ENCODE measurements at places on chromosomes 7 and 10.

- DNase-seq: no peak
These were observed 636.6 kb downstream of the TNS3 start for GRCh38 chr7:46945328-46945727.

DNA sequence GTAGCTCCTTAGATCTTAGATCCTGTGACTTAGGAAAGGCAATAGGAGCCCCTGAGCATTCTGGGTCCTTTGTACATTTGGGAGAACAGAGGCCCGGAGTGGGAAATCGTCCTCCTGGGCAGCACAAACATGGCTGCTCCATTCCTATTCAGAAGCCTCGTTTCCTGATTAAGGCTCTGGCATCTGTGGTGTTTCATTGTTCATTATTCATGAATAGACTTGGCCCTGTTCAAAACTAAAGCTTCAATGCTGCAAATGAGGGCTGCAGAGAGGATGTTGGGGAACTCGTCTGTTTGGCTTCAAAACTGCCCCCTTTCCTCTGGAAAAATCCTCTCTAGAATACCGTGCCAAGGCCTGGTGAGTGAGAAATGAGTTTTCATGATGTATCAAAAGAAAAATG lies 3.4 kb upstream of the HTRA1 start:
- DNase-seq: no peak

DNA sequence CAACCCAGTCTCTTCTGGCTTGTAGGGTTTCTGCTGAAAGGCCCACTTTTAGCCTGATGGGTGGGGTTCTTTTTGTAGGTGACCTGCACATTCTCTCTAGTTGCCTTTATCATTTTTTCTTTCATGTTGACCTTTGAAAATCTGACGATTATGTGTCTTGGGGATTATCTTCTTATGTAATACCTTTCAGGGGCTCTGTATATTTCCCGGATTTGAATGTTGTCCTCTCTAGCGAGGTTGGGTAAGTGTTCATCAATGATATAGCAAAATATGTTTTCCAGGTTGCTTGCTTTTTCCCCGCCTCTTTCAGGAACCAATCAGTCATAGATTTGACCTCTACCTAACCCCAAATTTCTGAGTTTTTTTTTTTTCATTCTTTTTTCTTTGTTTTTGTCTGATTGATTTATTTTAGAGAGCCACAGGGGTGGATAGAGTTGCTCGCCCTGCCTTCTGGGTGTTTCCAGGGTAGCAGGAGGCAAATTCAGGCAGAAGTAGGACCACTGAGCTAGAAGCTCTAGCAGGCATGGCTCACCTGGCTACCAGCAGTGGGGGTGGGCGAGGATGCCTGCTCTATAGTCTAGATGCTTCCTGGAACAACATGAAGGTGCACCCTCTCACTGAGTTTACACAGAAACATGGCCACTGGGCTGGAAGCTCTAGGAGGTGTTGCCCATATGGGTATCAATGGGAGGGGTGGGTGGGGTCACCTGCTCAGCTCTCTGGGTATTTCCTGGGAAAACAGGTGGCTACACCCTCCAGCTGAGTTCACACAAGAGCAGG lies 94.9 kb downstream of the CCDC7 start:
- DNase-seq: no peak

GRCh38 chr7:156943091-156944041 lies 6.1 kb upstream of the NOM1 start:
- peak; percentile 40 for DNase-seq

DNA sequence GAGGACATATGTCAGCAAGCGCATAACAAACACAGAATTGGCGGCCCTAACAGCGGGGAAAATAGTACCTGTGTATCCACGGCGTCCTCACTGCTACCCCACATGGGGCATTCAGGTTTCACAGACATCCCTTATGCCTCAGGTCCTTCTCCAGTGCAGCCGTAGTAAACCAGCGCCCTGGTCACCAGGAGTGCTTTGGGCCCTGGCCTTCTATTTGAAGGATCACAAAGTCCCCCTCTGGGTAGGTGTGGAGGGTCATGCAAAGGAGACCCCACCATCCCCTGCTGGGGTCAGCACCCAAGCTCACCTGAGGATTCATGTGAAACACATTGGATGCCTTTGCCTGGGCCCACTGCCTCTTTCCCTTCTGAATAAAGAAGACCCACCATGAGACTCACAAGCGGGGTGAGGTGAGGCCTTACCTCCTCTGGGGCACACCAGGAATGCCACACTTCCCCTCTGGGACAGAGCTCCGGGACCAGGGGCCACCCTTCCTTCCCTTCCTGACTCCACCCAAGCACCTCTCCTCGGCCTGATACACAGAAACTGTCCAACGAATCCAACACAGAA lies 18.8 kb downstream of the CLRN3 start:
- DNase-seq: no peak

- DNase-seq: no peak
These were observed 277.6 kb downstream of the SFMBT2 start for GRCh38 chr10:7133278-7133677.

DNA sequence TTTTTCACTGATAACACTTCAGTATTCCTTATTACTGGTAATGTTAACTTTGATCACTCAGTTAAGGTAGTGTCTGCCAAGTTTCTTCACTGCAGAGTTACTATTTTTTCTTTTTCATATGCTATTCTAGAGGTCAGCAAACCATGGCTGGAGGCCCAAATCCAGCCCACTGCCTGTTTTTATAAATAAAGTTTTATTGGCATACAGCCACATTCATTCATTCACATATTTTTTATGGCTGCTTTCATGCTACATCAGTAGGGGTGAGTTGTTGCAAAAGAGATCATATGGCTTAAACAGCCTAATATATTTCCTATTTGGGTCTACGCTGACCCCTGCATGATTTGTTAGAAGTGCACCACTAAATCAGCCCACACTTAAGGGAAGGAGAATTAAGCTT lies 10.9 kb downstream of the RPEL1 start:
- no peak for DNase-seq

DNA sequence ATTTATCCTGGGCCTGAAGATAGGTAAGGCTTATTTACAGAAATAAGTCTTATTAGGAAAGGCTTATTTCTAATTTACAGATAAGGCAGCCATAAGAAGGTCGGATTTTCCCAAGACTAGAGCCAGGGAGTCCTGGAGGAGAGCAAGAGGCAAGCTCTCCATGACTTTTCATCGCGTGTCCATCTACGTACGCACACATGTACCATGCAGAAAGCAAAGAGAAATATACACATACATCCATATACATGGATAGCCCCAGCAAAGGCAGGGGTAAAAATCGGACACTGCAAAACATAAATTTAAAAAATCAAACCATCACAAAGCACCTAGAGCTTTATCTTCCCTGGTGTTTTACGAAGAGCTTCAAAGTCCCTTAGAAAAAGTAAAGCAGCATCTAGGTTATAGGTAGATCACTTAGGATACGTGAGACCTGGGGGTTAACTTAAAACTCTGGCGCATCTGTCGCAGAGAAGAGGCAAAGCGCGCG lies 25.8 kb upstream of the ZRANB1 start:
- DNase-seq: no peak

DNA sequence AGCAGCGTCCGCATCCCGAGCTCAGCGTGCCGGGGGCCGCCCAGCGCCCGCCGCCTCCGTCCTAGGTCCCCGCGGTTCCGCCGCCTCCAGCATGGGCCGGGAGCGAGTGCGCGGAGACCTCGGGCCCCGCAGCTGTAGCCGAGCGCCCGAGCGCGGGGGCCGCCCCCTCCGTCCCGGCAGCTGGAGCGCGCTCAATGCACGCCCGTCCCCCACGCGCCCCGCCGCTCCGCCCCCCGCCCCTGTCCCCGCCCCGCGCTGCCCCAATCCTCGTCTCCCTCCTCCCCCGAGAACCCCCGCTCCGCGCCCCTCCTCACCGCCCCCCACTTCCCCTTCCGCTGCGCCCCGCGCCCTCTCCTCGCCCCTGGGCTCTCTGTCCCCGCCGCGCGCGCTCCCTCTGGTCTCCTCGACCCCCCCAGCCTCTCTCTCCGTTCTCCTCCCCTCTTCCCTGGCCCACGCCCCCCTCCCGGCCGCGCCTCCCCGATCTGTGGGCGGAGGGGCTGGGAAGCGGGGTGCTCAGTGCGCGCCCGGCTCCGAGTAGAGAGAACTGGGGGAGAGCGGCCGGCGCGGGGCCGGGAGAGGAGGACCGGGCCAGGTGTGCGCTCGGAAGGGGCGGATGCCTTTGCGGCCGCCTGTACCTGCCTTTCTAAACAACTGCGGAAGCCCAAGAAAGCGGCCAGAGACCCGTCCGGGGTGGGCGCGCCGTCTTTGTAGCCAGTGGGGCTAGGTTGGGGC lies at the start of gene VIPR2:
VIPR2 (minus strand) TSS at position 110 of the 732 bp plus-strand sequence; CDS start at position 14, 96 bp downstream.
- no peak for DNase-seq

- peak; percentile 33 for DNase-seq
These were observed 610 bp downstream of the AVPI1 start for GRCh38 chr10:97686301-97686961.

DNA sequence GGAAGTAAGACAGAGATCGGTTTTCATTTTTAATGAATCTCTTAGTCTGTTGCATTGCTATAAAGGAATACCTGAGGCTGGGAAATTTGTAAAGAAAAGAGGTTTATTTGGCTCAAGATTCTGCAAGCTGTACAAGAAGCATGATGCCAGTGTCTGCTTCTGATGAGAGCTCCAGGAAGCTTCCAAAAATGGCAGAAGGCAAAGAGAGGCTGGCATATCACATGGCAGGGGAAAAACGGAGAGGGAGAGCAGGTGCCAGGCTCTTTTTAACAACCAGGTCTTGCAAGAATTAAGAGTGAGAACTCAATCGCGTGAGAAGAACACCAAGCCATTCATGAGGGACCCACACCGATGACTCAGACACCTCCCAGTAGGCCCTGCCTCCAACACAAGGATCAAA lies 125.0 kb upstream of the THSD7A start:
- no peak for DNase-seq

All from bronchial epithelial cell (primary cell).